Fibroblast of the conjunctiva (primary cell): ENCODE measurements at places on chromosomes 11 and 22.

- DNase-seq, result no peak
Observed at GRCh38 chr11:118258410-118258809, 5.7 kb downstream of the MPZL2 start.

GRCh38 chr11:58575377-58576020 lies at the start of gene LPXN:
Gene LPXN (minus strand): TSS chr11:58575856. CDS start chr11:58575772, 84 bp downstream.
- DNase-seq, result no peak

DNA sequence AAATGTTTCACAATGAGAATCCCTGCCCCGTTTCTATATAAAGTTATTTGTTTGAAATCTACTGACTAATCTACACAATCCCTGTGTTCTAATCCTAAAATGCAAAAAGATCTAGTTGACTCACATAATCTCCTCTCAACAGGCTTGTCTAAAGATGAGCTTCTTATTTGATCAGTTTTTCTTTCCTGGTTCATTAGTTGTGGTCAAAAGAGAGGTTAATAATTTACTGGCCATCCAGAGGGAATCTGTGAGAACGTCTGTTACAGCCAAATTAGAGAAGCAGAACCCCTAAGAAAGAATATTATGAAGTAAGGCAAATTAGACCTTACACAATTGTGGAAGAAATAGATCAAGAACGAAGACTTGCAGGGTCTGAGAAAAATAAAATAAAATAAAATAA lies 173.7 kb upstream of the ANO3 start:
- DNase-seq, result no peak

DNA sequence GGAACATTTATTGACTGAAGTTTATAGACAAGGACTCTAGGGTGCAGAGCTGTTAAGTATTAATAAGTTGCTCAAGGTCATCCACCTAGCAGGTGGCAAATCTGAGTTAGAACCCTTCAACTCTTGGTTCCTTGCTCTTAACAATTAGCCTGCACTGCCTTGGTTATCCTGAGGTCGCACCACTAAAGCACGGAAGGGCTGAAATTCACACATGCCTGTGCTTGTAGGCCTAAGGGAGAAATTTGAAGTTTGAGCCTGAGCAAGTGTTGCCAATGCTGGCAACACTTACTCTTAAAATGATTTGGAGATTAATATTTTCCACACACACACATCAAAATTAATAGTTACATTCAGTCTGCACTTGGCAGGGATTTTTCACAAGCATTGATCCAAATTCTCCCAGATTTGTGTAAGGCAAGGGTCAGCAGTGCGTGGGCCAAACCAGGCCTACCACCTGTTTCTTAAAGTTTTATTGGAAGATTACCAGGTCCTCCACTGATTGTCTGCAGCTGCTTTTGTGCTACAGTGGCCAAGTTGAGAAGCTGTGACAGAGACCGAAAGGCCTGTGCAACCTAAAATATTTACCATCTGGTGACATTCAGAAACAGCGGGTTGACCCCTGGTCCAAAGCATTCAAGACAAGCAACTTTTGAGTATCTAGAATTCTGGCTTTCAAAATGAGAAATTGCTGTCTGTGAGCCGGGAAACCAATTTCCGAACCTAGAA lies 16.3 kb downstream of the APOL5 start:
- no peak for DNase-seq

GRCh38 chr11:107824668-107825369 lies 33.8 kb downstream of the SLC35F2 start:
- no peak for DNase-seq

- DNase-seq, result no peak
Observed at GRCh38 chr11:129967996-129968395, 34.6 kb downstream of the PRDM10 start.

- no peak for DNase-seq
Observed at GRCh38 chr22:45262931-45263462, 21.8 kb upstream of the UPK3A start.

- no peak for DNase-seq
Observed at GRCh38 chr11:119153049-119153818, 4.4 kb downstream of the ABCG4 start.

- DNase-seq, result no peak
Observed at GRCh38 chr22:41702763-41703162, 3.5 kb downstream of the MEI1 start.

DNA sequence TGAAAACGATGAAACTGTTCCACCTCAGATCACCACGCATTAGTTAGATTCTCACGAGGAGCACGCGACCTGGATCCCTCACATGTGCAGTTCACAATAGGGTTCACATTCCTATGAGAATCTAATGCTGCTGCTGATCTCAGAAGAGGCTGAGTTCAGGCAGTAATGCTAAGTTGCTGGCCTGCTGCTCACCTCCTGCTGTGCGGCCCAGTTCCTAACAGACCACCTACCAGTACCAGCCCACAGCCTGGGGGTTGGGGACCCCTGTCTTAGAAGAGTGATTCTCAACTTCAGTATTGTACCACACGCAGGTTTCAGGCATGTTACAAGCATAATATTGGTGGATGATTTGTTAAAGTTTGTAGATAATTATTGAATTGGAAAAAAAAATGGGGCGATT lies 182.7 kb downstream of the BLID start:
- DNase-seq, result no peak

DNA sequence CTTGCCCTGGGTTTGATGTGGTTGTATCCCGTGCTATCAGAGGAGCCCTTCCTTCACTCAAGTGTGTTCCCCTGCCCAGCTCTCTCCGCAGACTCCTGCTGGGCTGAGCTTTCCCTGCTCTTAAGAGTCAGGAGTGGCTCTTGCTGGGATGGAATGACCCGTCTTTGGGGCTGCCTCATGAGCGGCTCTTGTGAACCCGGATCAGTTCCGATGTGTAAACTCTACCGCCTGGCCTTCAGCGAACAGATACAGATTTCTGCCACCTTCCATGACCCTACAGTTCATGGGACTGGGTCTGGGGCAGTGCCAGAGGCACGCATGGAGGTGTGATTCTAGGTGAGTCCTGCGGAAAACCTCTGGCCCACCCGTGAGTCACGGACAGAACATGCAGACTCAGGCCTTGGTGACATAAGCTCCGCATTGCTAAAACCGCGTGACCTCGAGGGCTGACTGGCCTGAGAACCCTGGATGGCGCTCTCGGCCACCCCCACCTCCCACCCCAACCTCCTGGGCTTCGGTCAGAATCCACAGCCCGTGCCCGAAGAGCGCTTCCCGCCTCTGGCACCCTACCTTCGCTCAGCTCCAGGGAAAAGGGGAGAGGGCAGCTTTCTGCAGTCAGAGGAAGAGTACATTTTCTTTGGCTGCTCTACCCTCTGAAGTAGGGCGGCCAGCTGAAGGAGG lies 1.3 kb upstream of the ZBTB16 start:
- no peak for DNase-seq

GRCh38 chr11:38593649-38594048 lies 1995.6 kb upstream of the RAG2 start:
- DNase-seq, result no peak
